Fibroblast of skin of back (primary cell): ENCODE measurements at places on chromosomes 2 and 18.

DNA sequence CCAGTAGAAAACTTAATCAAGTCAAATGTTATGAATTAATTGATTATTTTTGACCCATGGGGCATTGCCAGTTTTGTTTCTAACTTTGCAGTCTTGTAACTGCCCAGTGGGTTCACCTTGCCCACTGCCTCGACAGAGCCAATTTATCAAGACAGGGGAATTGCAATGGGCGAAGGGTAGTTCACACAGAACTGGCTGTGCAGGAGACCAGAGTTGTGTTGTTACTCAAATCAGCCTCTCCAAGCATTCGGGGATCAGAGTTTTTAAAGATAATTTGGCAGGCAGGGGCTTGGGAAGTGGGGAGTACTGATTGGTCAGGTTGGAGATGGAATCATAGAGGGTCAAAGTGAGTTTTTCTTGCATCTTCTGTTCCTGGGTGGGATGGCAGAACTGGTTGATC is 168.5 kb upstream of the COPS8 start:
- DNase-seq: no peak

- no peak for DNase-seq
Observed at GRCh38 chr2:41779888-41780287, 267.9 kb upstream of the PKDCC start.

GRCh38 chr18:3592864-3593263 is 142.9 kb downstream of the TGIF1 start:
- no peak for DNase-seq

DNA sequence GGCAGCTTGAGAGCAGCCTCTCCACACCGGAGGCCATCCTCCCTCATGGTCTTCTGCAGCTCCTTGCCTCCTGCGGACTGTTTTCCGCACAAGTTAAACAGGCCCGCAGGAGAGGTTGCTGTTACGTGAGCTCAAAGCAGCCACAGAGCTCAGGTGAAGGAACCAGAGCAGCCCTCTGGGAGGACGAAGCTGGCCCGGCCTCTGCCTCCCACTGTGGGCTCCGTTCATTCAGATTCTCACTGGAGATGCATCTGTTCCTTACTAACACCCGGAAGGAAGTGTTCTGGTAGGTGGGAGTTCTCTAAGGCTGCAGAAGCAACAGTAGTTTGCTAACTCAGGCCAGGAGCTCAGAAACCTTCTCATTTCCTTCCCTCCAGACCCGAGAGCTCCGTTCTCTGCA is 10.9 kb downstream of the DIPK1C start:
- DNase-seq: no peak

DNA sequence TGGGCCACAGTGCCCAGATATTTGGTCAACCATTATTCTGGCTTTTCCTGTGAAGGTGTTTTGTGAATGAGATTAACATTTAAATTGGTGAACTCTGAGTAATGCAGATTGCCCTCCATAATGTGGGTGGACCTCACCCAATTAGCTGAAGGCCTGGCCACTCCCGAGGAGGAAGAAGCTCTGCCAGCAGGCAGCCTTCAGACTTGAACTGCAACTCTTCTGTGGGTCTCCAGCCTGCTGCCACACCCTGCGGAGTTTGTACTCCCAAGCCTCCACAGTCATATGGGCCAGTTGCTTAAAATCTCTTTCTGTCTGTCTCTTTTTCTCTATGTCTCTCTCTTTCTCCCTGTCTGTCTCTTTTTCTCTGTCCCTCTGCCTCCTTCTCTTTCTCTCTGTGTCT is 262.7 kb downstream of the MYCN start:
- no peak for DNase-seq
